ENCODE measurements at places on chromosomes 11 and 22.

DNA sequence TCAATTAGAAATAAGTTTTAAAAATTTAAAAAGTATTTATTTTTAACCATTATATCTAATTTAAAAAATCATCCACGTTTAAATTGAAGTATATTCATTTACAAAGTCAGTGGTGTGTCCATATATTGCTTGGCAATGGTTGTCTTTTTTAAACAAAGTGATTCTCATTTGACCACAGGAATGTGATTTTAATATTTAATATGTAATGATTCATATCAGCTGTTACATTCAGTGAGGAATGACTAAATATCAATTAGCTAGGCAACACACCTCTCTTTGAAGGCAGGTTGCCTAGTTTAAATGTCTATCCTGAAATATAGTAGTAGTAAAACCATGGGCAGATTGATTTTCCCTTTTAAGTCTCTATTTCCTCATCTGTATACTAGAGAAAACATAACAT is 392.2 kb upstream of the CCDC179 start:
- no peak for DNase-seq

GRCh38 chr22:29043906-29044575 is 17.6 kb downstream of the C22orf31 start:
- no peak for DNase-seq

- DNase-seq, result peak; percentile 36
Measured at GRCh38 chr22:30307041-30307574, 17.8 kb upstream of the CASTOR1 start.

GRCh38 chr11:18347471-18348125 is 25.2 kb downstream of the GTF2H1 start:
- no peak for DNase-seq

DNA sequence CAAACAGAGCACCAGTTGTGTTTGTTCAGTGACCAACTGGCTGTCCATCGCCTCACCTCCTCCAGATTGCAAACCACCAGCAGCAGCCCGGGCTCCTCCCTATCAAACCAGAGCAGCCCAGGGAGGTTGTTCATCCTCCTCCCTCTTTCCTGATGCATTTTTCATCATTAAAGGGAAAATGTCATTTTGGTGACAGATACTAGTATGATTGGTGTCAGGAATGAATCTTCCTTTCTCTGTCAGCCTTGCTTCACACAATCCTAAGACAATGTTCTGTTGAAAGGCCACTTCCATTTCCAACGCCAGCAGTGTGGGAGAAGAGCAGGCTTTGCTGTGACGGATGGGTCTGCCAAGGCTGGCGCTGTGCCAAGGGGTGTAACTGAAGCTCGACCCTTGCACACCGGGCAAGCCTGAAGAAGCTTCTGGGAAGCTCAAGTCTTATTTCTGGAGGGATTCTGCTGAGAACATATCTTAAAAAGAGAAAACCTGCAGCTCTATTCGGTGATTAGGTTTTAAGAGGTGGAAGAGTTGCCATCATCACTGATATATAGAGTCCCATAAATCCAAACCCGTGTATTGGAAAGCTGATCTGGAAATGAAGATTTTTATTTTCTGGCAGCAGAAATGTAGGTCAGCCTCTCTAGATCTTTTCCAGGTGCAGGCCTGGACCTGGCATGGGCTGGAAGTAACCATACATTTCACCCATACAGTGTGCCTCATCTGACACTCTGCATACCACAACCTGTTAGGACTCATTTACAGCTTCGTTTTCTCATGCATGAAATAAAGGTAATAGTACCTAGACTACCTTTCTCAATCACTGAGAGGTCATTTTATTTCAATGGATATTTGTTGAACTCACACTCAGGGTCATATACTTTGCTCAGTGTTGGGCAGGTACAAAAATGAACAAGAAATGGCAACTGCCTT is 524.5 kb downstream of the NTM start:
- DNase-seq, result no peak

DNA sequence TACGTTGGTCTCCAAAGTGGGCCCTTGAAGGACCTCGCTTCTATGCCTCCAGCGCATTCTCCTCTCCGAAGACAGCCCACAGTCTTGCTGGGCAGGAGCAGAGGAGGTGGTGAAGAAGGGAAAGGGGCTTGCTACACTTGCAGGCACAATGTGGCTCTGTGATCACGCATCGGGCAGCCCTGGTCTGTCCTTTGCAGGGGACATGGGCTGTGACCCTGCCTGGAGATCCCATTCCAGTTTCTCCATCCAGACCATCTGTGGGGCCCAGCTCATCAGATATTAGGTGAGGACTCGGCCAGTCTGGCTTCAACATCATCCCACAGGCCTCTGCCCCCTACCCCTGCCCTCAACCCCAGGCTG is 810 bp downstream of the APOA1 start:
- DNase-seq, result no peak

- DNase-seq, result no peak
Measured at GRCh38 chr11:75474240-75474639, 41.2 kb upstream of the KLHL35 start.

DNA sequence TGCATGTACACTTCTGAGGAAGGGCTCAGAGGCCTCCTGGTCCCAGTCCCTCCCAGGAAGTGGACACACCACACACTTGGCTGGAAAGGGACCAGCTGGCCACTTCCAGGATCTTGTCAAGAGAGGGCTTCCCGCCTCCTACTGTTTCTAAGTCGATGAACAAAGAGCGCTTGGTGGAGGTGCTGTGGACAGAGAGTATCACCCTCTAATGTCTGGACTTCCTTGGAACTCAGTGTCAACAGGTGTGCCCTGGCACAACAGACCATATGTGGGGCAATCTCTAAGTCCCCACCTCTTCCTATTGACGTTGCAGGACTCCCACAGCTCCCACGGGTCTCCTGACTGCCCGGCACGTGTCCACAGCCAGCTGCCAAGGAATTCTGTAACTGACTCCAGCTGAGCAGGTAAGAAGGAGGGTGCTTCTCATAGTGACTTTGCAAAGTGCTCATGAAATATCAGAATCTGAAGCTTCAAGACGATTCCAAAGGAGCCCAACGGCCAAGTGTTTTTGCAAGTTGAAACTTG is 16.1 kb downstream of the POU2AF1 start:
- DNase-seq, result no peak

- DNase-seq, result no peak
Measured at GRCh38 chr11:116333001-116333535, 439.7 kb downstream of the BUD13 start.

DNA sequence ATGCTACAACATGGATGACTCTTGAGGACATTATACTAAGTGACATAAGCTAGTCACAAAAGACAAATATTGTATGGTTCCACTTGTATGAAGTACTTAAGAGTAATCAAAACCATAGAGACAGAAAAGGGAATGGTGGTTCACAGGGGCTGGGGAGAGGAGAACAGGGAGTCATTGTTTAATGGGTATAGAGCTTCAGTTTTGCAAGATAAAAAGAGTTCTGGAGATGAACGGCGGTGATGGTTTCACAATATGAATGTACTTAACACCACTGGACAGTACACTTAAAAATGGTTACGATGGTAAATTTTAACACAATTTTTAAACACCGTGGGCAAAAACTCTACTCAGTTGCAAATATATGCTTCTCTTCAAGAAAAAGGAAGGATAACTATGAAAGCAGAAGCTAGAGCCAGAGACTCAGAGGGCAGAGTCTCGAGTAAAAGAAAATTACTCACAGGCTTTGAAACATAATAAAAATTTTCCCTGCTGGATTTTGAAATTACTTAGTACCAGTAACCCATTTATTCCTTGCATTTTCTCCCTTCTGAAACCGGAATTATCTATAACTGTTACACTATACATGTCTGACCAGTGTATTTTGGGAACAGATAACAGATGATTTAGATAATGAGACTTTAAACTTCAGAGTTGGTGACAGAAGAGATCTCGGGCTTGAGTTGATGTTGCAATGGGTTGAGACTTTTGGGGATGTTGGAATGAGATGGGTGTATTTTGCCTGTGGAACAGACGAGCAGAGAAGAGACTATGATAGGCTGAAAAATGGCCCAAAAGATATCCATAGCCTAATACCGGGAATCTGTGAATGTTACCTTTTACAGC is 15.0 kb downstream of the MRTFA start:
- no peak for DNase-seq

DNA sequence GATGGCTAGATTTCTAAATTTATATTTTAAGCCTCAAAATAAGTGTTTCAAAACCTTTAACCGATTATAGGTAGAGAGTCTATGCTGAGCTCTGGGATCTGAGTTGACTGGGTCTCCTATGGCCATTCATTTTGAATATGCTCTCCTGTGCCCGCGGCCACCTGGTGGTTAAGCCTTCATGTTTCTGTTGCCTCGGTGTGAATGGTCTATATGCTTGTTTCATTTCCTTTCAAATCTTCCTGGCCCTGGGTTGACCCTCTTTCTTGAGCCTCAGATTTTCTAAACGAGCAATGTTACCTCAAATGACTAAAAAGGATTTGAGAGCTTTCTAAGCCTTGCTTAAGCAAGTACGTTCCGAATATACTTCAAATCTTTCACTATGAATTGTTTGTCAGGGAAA is 789.4 kb upstream of the KIRREL3 start:
- no peak for DNase-seq

GRCh38 chr22:29833392-29833965 is 4.6 kb downstream of the ASCC2 start:
- DNase-seq, result no peak

DNA sequence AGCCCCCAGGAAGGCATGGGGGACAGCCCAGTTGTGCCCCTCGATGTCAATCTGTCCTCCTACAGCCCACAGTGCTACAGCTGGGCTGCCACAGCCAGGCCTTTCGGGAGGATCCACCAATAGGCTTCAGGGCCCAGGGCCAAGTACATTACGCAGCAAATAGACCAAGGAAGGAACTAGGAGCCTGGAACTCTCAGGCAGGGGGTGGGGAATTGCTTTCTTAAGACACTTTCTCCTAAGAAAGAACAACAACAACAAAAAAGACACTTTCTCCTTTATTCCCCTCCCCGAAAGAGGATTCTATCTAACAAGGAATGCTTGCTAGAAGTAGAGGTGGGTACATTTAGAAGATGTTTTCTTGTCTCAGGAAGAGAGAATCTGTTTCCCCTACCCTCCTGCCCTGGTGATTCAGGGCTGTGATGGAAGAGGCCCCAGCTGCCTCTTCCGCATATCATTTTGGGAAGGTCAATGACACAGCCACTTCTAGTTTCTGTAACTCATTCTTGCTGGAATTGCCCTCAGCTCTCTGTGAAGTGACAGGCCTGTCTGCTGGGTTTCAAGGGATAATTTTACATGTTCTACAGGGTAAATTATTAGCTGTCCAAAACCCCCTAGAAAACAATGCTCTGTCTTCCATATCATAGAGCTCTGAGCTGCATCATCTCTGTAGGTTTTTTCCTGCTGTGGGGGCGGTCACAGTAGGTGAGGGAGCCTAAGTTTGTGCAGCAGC is 6.0 kb upstream of the MALAT1 start:
- DNase-seq, result no peak

DNA sequence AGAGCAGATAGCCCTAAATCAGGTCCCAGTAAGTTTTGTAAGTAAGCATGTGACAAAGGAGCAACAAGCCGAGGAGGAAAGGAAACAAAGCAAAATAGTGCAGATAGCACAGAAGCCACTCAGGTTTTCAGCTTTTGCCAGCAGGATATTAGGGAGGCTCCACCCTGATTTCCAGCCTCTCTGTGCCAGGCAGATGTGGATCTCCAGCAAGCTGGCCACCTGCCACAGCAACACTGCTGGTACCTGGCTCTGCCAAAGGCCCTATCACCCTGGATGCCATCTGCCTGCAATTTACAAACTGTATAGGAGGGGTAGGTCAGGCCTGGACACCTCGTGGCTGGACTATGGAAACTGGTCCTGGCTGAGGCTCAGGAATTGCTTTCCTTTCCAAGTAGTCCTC is 12.2 kb upstream of the NNMT start:
- no peak for DNase-seq

DNA sequence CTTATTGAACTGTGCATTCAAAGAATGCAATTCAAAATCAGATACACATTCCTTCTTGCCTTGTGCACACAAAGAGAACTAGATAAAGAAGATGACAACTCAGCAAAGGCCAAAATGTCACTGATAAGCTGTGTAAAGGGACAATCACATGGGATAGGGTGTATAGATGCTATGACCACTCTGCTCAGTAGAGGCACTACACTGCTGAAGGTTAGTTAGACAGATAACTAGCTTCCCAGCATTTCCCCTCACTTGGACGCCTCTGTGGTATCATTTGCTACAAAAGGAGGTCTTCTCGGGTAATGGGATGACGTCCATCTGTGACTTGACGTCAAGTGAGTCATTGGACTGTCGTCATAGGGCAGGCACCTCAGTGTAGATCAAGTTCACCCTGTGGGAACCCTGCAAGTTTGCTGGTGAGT is 424.9 kb upstream of the CCDC90B start:
- DNase-seq, result no peak

GRCh38 chr11:121293288-121293594 is 670 bp downstream of the SC5D start:
- no peak for DNase-seq

DNA sequence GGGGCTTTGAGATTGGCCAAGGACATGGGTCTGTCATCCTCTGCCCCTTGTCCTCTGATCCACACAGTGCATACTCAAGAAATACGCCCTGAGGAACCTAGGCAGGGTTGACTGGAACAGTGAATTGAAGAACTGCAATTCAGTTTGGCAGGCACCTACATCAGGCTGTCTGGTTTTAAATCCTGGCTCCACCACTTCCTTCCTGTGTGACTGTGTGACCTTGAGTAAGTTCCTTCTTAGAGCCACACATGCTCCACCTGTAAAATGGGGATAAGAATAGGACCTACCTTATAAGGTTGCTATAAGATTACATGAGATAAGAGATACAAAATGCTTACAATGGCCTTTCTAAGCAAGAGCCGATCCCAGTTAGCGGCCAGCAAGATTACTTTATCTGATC is 15.8 kb upstream of the TCF20 start:
- peak; percentile 59 for DNase-seq

- no peak for DNase-seq
Measured at GRCh38 chr22:29689206-29689879, 30.5 kb upstream of the CABP7 start.

DNA sequence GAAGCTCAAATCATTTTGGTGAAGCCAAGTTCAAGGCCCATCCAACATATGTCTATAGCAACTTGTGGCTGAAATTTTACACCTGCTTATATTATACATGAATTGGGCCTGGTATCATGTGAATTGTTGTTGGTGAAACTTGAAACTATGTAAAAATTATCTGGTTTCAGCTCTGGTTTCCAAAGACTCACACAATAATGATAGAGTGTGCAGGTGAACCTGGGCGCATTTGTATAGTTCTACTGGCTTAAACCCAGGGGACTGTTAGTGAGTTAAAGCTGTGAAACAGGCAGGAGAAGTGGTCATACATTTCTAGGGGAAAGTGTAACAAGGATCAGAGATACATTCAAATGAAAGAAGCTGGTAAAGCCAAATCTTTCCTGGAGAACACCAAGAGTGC is 627.3 kb downstream of the METTL15 start:
- no peak for DNase-seq
